ENCODE measurements at places on chromosomes 7 and 10. TPM values are rescaled to one million over a fixed set of nuclear protein-coding genes. Genes with fewer than 3 reads are reported as not detected.

- DNase-seq = no peak
Measured at GRCh38 chr10:99852481-99853213, 70.2 kb downstream of the ABCC2 start.

DNA sequence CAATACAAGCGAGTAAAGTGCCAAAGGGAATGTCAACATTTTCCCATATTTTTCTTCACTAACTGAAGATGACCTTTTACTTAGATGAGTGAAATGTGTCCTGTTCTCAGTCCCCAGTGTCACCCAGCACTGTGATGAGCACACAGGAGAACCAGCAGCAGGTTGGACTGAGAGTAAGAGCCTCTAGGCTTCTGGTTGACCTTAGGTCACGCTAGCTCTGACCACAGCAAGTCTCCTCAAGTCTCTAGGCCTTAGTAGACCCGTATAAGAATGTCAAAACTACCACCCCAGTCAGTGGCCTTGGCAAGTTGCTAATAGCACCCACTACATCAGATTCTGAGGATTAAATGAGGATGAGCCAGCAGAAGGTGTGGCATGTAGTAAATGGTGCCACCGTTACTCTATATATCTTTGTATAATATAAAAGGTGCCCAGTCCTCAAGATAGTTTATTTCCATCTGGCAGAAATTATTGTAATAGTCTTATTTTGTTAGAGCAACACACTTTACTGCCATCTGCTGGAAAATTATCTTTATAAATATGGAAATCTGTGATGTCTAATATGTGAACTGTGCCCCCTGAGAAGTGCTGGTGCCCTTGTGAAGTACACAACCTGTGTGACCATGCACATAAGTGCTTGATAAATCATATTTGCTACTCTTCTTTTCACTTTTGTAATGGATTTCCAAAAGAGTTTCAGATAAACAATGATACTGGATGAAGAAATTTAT is 75.7 kb downstream of the SPAG6 start:
- DNase-seq = no peak

CPXM2 gene
- 4.5 TPM for total RNA-seq

DNA sequence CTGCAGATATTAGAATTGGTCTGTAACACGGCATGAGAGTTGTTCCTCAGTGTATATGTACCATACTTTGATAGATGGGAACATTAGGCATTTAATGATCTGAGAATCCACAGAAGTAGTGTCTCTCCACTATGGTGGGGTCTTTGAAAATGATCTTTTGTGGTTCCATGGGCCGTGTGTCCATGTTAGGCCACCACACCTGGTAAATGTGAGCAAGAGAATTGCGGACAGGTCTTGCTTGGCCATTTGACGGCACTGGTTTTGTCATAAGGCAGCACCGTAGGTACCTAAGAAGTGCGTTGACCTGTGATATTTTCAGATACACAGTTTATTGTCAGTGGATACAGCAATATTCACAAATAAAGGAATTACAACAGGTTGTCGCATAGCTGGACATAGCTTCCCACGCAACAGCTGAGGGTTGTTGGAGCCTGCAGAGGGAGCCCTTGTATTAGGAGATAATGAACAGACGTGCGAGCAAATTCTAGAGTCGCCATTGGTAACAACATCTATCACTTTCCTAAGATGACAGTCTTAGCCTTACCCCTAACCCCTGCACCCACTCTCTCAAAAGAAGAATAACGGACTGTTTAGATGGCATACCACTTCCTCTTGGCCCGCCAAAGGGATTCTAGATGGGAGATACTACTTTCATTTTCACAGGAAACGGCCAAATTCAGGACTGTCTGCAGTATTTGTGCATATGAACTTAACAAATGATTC is 111.4 kb downstream of the COL28A1 start:
- DNase-seq = peak; percentile 35

KIF11 gene
- 0.96 TPM for total RNA-seq

Measured in left ventricle myocardium inferior (tissue), 1 donor.